RWPE2 (cell line): ENCODE measurements at places on chromosomes 5 and 9.

DNA sequence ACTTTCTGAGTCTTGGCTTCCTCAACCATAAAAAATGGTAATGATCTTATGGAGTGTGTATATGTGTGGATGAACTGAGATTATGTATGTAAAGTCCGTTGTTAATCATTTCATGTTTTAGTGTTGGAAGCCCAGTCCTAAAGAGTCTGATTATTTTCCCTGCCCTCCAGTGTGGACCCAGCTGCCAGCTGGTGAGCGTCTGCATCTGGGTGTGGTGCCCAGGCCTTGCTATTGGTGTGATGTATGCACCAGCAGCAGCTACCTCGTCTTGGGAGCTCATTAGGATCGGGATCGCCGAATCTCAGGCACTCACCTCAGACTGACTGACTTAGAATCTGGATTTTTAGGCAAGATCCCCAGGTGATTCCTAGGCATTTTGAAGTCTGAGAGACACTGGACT is 63.8 kb downstream of the LRRC70 start:
- no peak for DNase-seq

DNA sequence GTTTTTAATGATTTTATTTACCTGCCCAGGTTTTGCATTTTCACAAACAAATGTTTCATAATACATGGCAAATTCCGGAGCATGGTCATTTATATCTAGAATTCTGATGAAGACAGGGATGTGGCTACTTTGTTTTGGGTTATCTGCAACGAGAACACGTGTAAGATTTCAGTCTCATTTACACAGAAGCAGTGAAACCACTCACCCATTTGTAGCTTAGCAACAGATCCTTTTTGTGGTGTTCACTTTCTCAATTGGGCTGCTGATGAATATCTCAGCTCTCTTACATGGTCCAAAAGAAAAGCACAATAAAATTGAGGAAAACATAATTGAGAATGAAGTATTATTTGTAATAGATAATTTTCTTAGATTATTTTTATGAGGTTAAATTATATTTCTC is 148.6 kb downstream of the CDH9 start:
- no peak for DNase-seq

GRCh38 chr9:34200092-34200491 is 21.2 kb downstream of the UBAP1 start:
- no peak for DNase-seq

- no peak for DNase-seq
Observed at GRCh38 chr9:3177146-3177761, 333.4 kb upstream of the PUM3 start.

DNA sequence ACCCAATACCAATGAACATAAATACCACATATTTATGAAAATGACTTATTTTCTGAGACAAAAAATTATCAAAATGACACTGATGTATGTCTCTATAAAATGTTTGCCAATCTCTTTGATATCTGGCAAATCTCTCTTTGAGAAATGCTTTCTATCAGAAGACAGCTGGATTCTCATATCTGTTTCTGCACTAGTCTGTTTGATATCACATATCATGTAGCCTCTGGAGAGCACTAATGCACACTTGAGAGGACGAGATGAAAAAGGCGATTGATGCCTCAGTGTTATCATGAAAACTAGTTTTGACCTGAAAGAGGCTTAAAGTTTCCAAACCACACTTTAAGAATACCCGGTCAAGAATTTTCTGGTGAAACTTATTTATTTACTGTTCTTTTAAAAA is 29.1 kb upstream of the ANKRD55 start:
- DNase-seq, result no peak
